ENCODE measurements at places on chromosomes 4 and X. TPM values are rescaled to one million over a fixed set of nuclear protein-coding genes. Genes with fewer than 3 reads are reported as not detected.

- DNase-seq: no peak
These were observed 75.6 kb downstream of the FHIP1A start for GRCh38 chr4:151484396-151485102.

The SPIN3 gene
- 33.1 TPM for total RNA-seq

GRCh38 chr4:121633653-121634052 is 63.1 kb downstream of the ANXA5 start:
- DNase-seq: no peak

DNA sequence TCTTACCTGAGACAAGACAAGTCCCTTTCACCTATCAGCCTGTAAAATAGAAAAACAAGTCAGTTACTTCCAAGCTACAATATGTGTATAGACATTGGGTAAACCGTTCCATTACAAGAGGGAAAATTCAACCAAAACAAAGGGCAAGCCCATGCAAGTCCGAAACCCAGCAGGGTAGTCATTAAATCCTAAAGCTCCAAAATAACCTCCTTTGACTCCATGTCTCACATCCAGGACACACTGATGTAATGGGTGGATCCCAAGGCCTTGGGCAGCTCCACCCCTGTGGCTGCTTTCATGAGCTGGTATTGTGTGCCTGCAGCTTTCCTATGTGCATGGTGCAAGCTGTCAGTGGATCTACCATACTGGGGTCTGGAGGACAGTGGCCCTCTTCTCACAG is 14.7 kb upstream of the FAM47B start:
- DNase-seq: no peak

The CCDC149 gene
- total RNA-seq: 5.2 TPM

DNA sequence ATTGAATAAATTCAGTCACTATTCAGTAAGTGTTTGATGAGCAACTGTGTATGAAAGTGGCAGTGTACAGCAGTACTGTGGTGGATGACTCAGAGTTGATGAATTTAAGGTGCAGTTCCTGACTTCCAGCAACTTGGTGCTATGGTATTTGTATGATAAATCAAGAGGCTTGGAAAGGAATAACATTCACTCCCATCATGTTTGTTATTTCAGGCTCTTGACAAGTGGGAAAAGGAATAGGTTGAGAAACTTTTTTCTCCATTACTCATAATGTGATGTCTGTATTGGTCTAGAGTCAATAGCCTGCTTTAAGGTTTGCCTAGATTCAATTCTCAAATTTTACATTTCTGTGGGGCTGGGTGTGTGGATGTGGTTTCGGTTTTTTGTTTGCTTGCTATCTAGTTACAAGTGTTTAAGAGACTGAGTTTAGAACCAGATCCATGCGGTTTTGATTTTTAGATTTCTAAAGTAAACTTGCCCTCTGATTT is 35.1 kb upstream of the CYP2U1 start:
- DNase-seq: no peak

DNA sequence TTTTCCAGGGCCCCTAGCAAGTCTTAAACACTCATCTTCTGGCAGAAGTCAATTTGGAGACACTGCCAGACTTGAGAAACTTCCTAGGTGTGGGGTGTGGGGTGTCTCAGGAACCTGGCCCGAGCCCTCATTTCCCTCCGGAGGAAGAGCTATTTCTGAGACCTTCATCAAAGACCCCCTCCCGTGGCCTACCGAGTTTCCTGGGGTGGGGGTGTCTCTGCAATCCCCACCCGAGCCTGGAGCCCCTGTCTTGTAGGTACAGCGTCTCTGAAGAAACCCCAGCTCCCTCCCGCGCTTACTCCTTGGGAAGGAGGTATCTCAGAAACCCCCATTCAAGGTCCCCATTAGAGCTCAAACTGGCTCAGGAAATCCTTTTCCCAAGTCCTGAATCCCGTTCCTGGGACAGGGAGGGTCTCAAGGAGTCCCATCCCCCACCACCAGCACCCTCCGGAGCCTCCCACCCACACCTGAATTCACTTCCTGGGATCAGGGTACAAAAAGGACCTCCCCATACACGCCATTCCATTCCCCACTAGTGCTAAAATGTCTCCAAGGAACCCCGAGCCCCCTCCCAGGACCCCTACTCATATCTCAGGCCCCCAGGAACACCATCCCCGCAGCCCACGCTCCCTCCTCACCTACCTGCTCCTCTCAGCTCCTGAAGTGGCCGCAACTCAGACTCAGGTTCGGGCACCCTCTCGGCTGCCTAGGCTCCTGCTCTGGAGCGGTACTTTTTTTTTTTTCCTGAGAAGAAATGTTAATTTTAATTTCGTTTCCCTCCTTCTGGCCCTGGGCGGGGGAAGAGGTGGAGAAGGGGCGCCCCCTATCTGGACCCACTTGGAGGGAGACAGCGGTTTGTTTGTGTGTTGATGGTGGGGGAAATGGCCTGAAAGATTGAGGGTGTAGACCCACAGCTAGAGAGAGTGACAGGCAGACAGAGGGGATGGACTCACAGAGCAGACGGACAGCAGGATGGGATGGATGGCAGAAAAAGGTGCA is 1.1 kb downstream of the SLC38A5 start:
- DNase-seq: peak; percentile 44

DNA sequence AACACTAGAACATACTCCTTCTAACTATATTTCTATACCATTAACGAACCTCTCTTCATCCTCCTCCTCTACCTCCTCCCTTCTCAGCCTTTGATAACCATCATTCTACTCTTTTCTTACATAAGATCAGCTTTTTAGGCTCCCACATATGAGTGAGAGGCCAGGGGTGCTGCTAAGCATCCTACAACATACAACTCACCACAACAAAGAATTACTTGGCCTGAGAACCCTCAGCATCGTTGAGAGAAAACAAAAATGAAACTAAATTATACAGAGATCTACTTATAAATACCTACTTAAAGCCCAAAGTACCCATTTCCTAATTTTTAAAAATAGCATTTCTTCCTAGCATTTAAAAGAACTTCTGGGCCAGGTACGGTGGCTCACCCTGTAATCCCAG is 77.7 kb downstream of the CC2D2A start:
- no peak for DNase-seq

DNA sequence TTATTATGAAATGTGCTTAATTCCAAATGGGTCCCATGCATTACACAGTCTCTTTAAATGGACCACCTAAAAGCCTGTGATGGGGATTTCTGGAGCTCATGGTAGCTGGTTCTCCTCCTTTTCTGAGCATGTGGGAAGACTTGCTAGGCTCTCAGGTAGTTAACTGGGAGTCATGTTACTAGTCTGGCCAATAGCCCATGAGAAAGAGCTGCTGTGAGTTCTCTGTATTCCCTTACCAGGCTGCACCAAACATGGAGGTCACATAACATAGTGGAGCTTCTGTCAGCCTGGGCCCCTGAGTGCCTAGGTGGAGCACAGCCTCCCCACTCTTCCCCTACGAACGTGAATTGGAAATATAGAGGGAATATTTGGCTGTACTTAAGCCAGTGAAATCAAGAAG is 198.4 kb downstream of the MAML3 start:
- no peak for DNase-seq

DNA sequence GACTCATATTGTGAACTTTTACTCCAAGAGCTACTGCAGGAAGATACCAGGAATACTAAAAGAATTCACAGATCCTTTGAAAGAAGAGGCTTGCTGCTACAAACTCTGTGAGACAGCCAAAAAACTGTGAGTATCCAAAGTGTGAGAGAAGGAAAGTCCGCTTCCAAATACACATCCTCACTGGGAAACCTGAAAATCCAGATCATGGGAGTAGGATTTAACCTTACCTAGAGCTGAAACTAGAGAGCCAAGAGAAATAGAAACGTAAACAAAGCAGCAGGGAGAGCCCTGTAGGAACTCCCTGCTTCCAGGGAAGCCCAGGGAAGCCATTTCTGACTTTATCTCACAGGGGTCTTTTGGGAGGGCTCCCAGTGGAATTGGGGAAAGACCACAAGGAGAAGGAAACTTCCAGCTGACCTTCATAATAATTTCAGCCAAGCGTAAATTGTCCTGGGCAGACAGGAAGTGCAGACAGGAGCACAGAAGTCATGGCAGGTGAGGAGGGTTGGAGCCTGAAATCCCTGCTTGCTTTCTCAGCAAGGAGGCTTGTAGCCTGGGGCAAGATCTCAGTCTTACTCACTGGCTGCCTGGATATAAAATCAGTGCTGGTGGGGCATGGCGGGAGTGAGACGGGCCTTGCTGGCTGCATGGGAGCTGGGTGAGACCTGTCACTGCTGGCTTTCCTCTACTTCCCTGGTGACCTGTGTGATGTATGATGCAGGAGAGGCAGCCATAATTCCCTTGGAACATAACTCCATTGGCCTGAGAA is 26.2 kb upstream of the NFKB1 start:
- no peak for DNase-seq

DNA sequence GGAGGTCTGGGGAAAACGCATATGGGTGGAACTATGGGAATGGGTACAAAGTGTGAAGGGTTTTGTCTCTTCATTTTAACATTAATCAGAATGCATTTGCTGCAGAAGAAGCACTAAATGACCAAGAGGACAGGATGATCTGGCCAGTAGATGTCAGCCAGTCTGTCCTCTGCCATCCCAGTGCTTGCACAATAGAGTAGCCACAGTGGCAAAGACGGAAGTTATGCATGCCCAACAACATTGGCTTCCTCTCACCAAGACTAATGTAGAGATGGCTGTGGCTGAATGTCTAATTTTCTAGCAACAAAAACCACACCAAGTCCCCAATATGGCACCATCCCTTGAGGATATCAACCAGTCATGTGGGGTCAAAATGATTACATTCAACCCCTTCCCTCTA is 45.0 kb upstream of the ARHGEF6 start:
- no peak for DNase-seq

GRCh38 chr4:37434469-37434868 is 189.9 kb downstream of the NWD2 start:
- DNase-seq: no peak

DNA sequence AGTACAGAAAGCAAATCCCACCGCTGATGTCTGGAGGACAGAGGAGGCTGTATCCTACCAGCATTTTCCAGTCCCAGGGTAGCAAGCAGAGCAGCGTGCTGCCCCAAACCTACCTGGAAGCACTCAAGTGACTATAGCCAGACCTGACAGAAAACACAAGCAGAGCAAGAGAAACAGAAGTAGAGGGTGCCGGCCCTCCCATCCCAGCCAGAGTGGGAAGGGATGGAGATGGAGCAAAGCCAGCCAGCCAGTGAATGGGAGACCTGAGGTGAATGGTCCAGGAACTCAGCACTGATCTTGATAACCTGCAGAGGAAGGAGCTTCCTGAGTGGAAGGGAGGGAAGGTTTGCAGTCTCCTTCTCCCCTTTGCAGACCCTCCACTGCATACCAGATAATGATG is 185.2 kb downstream of the MAML3 start:
- no peak for DNase-seq

DNA sequence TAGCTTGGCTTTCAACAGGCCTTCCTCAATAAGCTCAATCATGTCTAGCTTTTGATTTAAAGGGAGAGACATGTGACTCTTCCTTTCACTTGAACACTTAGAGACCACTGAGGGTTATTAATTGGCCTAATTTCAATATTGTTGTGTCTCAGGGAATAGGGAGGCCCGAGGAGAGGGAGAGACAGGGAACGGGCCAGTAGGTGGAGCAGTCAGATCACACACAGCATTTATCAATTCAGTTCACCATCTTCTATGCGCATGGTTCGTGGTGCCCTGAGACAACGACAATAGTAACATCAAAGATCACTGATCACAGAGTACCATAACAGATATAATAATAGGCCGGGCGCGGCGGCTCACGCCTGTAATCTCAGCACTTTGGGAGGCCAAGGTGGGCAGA is 17.8 kb downstream of the ZNF81 start:
- peak; percentile 30 for DNase-seq

The TMEM128 gene
- 19.3 TPM for total RNA-seq

The OPRPN gene
- not detected for total RNA-seq

The OPHN1 gene
- total RNA-seq: 7.8 TPM

GRCh38 chr4:66629927-66630326 is 915.4 kb downstream of the CENPC start:
- DNase-seq: no peak

The MSANTD1 gene
- total RNA-seq: 2.6 TPM

The TMEM150C gene
- total RNA-seq: 5.1 TPM

GRCh38 chr4:54092405-54093323 is 7.3 kb upstream of the GSX2 start:
- no peak for DNase-seq

- DNase-seq: no peak
These were observed 76.7 kb upstream of the GALNT7 start for GRCh38 chr4:173091958-173092357.

The TBC1D9 gene
- total RNA-seq: 47.8 TPM

DNA sequence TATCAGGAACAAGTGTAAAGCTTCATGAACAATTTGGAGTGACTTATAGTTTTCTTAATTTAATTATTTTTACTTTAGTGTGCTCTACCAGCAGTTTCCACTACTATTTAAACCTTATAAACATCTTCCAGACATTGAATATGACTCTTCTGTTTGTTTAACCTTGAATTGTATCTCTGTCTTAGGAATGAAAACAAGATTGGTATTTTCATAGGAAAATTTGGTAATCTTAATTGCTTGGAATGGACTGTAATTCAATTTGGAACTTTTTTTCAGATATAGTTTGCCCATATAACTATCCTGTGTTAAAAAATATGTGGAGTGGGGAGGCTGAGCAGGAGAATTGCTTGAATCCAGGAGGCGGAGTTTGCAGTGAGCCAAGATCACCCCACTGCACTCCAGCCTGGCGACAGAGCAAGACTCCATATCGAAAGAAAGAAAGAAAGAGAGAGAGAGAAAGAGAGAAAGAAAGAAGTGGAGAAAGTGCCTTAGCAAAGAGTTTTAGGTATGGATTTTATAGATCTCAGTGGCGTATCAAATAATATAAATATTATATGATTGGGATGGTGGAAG is 242.4 kb downstream of the BMPR1B start:
- no peak for DNase-seq

- no peak for DNase-seq
These were observed 122.9 kb downstream of the LDB2 start for GRCh38 chr4:16775411-16776154.

- DNase-seq: no peak
These were observed 38.6 kb downstream of the PHOX2B start for GRCh38 chr4:41709844-41710481.

The FOXR2 gene
- not detected for total RNA-seq

The STK32B gene
- 2.5 TPM for total RNA-seq

DNA sequence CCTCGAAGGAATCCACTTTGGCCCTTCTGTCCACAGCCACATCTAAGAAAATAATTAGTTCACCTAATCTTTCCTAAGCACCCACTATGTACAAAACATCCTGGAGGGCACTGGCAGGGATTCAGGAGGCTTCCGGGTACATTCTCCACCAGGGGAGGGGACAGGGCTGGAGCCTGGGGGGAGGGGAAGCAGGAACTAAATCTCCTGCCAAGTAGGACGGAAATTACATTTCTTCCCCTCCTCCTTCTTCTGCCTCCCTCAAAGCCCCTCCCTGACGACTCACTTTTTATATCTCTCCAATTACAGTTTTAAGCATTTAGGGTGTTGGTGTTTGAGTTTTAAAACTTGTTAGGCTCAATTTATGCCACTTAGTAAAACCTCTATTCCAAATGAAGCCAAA is 203.1 kb downstream of the BCOR start:
- DNase-seq: no peak

The SPANXA1 gene
- not detected for total RNA-seq

DNA sequence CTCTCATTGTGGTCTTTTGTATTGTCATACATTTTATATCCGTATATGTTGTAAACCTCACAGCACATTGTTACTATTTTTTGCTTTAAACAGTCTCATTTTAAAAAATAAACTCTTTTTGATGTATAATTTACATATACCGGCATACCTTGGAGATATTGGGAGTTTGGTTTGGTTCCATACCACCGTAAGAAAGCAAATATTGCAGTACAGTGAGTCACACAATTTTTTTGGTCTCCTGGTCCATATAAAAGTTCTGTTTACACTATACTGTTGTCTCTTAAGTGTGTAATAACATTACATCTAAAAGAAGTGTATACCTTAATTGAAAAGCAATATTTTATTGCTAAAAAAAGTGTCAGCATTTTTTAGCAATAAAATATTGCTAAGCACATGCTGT is 70.0 kb downstream of the KDM6A start:
- no peak for DNase-seq

Measured in glutamatergic neuron (in vitro differentiated cells).